ENCODE measurements at places on chromosomes 5 and 9.

GRCh38 chr9:95486318-95486717, 30.5 kb downstream of the PTCH1 start:
- DNase-seq = no peak

DNA sequence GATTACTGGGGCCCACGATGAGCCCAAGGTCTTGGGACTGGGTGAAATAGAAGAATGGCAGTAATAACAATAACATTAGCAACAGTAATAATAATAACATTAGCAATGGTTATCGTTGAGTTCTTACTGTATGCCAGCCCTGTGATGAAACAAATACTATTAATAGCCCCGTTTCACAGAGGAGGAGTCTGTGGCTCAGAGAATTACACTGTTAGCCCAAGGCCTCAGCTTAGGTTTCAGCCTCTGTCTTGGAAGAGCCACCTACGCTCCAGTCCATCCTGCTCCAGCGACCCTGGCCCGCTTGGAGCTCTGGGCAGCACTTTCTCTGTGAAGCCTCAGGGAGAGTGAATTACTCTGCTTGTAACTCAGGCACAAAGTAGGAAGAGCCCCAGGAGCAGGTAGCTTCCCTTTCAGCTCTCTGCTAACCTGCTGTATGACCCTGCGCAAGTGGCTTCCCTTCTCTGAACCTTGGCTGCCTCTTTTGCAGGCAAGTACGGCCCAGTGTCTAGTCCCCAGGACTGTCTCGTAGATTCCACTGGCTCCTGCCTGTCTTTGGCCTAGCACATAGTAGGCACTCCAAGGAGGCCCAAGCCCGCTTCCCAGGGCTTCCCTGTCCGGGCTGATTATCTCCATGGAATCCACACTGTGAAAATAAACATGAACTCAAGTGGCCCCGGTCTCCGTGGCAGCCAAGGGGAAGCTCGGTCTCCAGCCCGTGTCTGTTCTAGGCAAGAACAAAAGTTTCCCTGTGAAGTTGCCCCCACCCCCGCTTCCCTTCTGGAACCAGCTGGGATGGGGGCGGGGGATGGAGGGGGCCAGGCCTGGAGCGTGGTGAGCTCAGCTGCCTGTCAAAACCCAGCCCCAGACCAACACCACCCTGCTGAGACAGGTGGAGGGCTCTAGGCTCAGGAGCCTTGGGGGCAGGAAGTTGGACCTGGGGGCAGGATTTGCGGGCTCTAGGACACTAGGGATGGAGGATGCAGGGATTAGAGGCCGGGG, 26.2 kb upstream of the LMX1B start:
- DNase-seq = no peak

DNA sequence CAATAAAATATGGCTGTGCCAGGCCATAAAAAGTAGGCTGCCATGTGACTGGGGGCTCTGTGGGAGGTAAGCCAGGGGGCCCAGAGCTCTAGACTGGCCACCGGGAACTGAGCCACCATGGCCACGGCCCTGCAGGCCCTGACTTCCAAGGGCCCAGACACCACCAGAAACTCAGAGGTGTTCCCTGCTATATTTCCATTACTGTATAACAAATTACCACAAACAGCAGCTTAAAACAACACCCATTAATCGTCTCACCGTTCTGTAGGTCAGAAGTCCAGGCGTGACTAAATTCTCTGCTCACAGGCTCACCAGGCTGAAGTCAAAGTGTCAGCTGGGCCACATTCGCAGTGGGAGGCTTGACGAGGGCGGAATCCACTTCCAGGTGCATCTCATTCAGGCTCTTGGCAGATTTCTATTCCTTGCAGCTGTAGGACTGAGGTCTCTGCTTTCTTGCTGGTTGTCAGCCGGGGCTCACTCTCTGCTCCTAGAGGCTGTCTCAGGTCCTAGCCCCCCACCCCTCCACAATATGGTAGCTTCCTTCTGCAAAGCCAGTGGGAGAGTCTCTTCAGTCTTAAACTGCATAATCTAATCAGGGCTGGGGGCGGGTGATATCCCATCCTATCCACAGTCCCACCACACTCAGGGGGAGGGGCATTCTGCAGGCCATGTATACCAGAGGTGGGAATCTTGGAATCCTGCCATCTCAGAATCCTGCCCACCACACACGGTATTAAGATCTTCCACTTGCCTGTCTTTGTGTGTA, 125.4 kb downstream of the C5orf15 start:
- no peak for DNase-seq

DNA sequence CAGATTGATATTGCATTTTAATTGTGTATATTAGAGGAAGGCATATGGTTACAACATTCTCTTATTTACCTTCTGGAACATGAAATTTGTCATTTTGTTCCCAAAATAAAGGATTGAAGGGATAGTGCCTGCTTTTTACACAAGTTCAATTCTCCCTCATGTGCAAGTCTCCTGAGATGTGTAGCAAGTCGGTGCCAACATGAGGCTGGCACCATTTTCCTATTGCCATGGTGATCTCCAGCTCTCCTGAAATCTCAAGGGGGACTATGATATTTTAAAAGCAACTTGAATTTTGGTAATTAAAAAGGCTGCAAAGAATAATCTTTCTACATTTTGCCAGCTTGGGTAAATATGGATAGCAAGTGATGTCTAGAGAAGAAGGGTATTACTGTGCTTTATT, 693.3 kb upstream of the WWC1 start:
- DNase-seq = no peak

- DNase-seq = no peak
Observed at GRCh38 chr5:107577394-107577950, 93.3 kb downstream of the EFNA5 start.

GRCh38 chr5:111530298-111530740, 18.0 kb upstream of the STARD4 start:
- peak; percentile 61 for DNase-seq

DNA sequence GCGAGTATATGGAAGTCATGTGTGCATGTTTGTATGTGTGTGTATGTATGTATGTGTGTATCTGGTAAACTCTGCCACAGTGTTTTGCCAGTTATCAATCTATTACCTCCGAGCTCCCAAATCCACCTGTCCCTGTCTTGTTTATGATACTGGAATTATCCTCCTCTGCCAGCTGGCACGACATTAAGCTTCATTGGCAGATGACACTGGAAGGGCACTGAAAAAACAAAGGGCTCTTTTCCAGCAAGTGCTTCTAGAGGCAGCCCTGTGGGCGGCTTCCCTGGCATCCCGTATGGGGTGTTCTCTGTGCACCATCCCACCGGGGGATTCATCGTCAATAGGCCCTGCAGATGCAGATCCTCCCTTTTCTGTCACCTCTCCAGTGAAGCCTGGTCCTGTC, 221.5 kb downstream of the MSX2 start:
- no peak for DNase-seq

DNA sequence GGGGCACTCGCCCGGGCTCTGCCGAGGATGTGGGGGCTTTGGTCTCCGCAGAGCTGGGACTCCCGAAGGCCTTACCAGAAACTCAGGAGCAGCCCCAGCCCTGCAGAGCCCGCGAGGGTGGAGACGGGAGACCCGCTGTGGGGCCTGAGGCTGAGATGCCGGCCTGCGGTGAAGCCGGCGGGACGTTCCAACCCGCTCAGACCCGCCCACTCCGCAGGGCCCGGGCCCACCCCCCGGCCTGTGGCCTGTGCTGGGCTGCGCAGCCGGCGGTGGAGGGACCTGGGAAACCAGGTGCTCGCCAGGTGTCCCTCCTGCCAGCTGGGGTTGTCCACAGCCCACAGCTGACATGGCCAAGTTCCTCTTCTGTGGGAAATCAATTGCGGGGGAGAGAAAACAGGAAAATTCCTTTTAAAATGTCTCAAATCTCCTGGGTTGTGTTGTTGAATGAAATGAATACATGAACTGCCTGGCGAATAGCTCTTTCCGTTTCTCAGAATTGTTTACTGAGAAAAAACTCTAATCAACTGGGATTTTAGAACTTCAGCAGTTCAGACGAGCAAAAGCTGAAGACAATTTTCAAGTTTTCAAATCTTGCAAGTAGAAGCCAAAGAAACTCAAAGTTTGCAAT, 49.0 kb upstream of the IRX4 start:
- no peak for DNase-seq

DNA sequence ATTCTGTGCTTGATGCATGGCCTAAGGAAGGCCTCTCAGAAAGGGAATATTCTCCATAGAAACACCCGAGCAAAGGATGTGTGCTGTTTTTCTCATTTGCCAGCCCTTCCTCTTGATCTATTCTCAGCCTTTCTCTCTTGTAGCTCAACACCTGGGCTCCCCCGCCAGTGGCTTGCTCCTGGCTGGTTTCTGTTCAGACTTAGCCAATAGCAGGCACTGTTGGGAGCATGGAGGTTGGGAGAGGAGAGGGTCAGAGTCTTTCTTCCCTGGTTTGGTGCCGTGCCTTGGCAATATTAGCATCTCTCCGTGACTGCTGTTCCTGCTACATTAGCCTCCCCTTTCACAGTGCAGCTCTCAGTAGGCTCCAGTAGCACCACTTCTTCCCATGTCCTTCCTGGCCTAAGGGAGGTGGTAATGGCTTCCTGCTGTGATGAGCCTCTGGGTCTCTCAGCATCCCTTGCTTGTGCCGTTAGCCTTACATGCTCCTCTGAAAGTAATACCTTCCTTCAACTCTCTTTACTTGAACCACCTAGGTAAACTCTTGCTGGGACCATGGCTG, 269.7 kb upstream of the GAS1 start:
- no peak for DNase-seq

- no peak for DNase-seq
Observed at GRCh38 chr9:22170990-22171670, 162.0 kb upstream of the CDKN2B start.

GRCh38 chr9:130292106-130292505, 26.5 kb downstream of the HMCN2 start:
- no peak for DNase-seq

GRCh38 chr5:9474219-9475002, 71.5 kb downstream of the SEMA5A start:
- DNase-seq = no peak

GRCh38 chr9:128192601-128193371, 1.4 kb upstream of the CIZ1 start:
- peak; percentile 95 for DNase-seq

- no peak for DNase-seq
Observed at GRCh38 chr5:54230936-54231685, 79.3 kb downstream of the ARL15 start.

DNA sequence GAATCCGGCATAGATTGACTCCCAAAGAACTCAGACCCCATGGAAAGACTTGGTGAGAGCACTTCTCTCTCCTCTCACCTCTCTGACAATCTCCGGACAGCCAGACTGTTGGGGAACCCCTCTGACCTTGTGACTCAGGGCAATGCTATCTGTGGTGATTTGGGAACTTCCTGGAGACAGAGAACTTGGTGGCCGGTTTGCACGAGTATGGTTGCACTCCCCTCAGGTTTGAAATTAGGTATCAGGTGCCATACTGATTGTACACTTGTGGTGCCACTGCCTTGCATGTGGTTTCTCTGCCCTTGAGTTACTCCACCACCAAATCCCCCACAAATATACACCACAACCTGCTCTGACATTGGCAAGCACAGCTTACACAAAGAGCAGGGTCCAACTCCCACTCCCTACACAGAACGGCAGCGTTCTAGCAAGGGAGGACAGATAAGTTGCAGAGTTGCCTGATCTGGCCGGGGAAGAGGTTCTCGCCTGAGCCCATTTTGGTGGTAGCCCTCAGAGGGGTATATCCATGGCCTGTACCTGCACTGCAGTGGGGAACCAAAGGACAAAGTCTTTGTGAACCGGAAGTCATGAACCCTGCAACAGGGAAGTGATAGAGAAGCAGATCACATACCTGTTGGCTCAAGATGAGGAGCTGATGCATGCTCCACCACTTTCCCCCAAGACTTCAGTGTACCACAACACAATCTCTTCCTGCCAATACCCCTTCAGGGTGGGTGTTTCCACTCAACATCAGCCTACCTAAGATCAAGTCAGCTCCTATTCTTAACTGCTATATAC, 255.1 kb downstream of the MCTP1 start:
- DNase-seq = no peak

DNA sequence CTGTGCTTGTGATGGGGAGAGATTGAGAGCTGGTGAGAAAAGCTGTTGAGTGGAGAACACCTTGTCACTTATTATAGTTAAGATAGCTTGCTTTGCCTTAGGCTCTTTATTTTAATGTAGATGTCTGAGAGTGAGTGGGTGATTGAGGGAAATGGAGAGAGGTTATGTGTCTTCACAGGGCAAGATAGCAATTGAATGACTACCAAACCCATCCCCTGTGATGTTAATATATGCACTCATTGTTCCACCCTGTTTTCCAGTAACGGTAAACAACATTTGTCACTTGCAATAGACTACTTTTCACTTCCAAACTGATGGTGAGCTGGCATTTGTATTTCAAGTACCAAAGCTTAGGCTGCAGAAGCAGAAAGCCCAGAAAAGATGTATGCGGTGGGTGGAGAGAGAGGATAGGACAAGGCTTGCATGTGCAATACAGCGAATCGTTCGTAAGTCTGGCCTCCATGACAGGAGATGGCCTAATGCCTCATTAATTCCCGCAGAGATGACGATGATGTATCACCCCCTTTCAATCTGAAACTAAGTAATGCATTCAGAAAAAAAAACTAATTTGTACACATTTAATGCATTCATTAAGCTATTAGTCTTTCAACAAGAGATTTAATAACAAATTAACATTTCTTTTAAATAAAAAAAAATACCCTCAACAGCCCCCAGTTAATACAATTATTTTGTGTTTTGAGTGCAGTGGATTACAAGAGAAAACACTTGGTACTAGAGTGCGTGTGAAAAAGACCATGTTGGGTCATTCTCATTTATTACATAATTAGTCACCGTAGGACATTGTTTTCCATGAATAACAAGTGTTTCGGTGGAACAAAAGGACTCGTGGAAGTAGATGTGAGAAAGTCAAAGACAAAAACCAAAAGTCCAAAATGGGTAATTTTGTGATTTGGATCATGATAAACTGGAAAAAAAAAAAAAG, 699.0 kb downstream of the BRINP1 start:
- DNase-seq = no peak

DNA sequence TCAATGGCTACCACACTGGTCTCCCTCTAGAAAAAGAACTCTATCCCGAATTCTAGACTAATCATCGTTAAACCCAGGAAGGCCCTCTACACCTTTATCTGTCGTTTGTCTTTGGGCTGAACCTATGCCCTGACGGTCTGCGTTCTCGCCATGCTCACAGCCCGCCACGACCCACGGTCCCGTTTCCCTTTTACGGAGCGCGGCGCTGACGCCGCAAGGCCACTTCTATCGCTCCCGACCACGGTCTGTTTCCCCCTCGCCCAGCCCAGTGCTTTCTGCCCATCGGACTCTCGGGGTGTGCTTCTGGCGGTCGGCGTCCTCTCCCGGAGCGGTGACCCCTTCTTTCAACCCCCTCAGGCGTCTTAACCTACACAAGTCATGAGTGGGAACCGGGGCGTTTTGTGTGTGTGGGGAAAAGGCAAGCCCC, 974 bp downstream of the C9orf40 start:
- DNase-seq = no peak

DNA sequence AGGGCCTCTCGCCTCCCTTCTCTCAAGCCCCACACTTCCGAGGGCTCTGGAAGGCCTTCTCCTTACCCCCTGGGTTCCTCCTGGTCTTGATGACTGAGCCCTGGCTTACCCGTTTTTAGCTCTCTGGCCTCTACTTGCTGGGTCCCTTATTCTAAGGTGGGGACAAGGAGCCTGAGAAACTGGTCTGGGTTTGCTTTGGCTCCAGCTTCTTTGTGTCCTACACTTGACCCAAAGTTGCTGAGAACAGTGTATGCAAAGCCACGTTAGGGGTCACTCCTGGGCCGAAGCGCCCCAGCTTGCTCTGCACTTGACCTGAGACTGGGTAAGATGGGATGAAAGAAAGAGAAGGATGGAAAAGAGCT, 788 bp downstream of the ZNF346 start:
- no peak for DNase-seq
